CD4-positive, alpha-beta T cell treated with Interleukin-12 subunit alpha and Interleukin-12 subunit beta, for 1 hour (primary cell): ENCODE measurements at places on chromosomes 4 and X.
A peak's percentile ranks its signal among the peaks of the same experiment; 100 is the strongest.

DNA sequence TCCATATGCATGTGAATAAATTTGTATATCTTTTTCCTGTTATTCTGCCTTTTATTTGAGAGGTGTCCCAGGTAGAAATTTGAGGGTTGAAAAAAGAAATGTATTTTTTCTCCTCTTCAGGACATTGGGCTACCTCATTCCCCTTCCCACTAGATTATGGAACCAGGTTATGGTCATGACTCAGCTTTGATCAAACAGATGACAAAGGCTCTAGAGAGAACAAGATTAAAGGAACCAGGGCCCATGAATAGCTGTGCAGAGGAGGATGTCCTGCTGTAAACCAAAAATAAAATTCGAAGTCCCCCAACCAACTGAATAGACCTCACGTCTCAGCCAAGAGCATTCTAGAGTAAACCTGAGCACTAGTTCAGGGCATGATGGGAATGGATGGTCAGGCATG, 313.2 kb downstream of the RAPGEF2 start:
- DNase-seq: no peak

GRCh38 chrX:39065051-39065871, 264.0 kb downstream of the MID1IP1 start:
- DNase-seq: no peak

DNA sequence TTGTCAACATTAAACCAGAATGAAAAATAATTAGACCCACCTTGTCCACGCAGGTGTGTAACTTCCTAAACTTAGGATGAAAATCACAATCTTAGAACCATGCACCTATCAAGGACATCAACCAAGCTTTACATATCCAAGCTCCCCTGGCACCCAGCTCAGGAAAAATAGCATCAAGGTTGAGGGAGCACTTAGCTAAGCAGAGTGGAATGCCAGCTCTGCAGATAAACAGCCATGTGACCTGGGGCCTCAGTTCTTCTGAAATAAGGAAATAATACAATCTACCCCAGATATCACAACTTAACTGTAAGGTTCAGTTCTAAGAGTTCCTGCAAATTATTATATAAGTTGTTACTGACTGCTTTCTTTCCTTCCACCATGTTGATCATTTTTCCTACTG, 64.7 kb downstream of the DHX15 start:
- DNase-seq: no peak

DNA sequence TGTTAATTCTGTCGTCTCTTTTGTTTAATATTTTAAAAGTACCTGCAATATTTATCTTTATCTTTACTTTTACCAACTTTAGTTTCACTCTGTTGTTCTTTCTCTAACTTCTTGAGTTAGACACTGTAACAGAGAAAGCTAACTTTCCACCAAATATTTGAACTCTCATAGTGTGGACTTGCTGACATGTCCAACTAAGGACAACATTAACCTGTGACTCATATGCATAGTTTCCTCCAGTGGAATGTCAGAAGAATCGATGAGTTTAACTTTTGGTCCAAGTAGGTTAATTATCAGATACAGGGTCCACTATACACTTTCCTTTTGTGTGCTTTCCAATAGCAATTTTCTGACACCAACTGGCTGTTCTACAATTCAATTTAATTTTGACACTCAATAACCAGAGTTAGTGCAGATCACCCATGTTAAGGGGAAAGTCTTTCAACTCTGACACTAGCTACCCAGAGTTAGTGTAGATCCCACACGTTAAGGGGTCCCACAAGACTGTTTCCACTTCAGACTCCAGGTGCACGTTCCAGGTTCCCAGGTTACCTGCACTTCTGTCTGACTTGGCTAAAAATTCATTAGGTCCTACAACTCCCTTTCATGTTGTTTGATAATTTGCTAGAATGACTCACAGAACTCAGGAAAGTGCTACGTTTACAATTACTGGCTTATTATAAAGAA, 559.0 kb upstream of the AMOT start:
- DNase-seq: no peak

GRCh38 chrX:139844884-139845283, 88.0 kb downstream of the ATP11C start:
- no peak for DNase-seq

DNA sequence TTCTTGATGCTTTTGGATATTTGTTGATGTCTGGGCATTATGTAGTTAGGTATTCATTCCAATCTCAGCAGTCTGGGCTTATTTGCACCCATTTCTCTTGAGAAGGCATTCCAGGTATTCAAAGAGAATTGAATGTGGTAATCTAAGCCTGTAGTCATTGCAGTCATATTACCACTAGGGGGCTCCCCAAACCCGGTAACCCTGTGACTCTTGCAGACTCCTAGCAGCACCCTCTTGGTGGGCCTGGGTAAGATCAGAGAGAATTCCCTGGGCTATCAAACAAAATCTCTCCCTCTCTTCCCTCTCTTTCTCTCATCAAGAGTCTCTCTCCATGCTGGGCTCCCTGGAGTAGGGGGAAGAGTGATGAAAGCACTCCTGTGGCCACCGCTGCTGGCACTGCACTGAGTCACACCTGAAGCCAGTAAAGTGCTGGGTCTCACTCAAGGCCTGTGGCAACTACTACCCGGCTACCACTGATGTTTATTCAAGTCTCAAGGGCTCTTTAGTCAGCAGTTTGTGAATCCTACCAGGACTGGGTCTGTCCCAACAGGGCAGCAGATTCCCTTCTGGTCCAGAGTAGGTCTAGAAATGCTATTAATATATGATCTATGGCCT, 187.7 kb upstream of the NUDT10 start:
- DNase-seq: peak; percentile 20

GRCh38 chr4:164012396-164013027, 518.0 kb downstream of the TMA16 start:
- peak; percentile 24 for DNase-seq

DNA sequence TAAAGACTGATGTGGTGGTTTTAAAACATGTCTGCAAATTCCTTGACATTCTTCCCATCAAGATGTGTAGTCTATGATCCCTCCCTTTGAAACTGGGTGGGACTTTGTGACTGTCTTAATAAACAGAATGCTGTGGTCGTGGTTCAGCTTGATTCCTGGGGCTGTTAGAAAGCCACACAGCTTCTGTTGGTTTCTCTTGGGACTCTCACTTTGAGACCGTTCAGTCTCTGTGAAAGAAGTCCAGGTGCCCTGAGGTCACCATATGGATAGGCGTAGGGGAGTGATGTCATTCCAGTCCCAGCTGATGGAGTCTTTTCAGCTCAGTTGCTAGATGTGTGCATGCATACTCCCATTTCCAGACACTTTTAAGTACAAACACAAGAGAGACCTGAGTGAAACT, 216.6 kb downstream of the KDR start:
- DNase-seq: no peak

DNA sequence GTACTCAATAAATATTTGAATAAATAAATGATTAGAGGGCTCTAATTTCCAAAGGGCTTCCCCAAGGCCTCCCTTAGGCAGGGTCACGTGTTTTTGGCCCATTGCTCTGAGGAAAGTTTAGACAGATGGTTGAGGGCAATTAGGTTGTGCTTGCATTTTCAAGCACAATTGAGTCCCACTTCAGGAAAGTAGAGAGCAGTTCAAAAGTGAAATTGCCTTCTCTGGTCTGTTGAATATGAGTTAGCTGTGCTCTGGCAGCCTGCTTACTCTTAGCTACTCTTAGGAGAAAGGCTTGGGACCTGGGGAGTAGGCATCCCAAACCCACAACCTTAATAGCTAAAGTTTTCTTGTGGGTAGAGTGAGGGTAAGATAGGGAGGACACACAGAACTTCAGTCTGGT, 9.0 kb upstream of the DRP2 start:
- DNase-seq: no peak

DNA sequence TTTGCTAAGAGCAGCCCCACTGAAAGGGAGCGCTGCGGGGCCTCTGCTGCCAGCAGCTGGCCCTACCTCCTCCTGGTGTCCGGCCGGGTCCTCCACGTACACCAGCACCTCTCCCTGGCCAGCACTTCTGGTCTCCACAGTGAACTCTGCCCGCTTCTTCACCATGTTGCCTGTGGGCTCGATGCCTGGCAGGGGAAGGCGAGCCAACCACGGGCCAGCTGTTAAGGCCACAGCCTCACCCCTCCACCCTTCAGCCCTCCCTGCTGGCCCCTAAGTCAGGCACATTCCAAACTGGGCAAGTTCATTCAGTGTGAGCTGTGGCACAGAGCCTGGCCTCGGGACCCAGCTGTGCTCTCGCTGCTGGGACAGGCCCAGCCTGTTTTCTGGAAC, 7.8 kb downstream of the FLNA start:
- DNase-seq: no peak

DNA sequence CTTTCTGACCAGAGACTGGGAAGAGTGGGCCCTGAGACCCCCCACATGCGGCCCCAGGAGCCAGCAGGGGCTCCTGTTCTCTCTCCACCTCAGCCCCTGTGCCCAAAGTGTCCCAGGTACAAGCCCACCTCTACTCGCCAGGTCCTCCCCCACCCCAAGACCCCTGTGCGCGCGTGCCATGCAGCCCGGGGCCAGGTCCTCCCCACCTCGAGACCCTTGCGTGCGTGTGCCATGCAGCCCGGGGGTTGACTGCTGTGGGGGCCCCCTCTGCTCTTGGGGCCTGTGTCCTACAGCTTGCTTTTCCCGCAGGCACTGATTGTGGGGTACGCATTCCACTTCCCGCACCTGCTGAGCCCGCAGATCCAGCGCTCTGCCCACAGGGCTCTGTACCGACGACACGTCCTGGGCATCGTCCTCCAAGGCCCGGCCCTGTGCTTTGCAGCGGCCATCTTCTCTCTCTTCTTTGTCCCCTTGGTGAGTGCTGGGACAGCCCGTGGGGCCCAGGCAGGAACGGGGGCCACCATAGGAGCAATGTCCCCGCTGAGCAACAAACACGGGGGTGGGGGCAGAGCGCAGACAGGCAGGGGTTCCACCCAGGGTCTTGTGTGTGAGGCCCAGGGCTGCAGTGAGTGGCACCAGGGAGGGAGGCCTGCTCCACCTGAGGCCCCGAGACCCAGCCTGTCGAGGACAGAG, 20.3 kb downstream of the DGKQ start:
- DNase-seq: no peak

DNA sequence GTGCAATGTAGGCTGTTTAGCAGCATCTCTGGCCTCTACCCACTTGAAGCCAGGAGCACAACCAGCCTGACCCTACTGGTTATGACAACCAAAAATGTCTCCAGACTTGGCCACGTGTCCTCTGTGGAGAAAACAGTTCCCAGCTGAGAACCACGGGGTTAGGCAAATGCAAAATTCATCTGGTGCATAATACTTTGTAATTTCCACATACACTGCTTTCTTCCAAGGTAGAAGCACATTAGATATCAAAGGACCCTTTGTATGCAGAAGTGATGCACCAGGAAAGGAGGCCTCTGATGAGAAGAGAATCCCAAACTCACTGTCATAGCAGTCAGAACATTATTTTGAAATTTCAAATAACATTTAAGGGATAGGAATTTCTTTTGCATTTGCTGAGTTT, 26.3 kb downstream of the MFAP3L start:
- DNase-seq: no peak
